ENCODE measurements at places on chromosomes 3 and 15. TPM values are rescaled to one million over a fixed set of nuclear protein-coding genes. Genes with fewer than 3 reads are reported as not detected.

- no peak for DNase-seq
Observed at GRCh38 chr15:52683580-52683979, 4.4 kb upstream of the ATOSA start.

- DNase-seq: no peak
Observed at GRCh38 chr3:123123716-123124616, 57.1 kb downstream of the PDIA5 start.

The RBMS3 gene
- 111 TPM for total RNA-seq

DNA sequence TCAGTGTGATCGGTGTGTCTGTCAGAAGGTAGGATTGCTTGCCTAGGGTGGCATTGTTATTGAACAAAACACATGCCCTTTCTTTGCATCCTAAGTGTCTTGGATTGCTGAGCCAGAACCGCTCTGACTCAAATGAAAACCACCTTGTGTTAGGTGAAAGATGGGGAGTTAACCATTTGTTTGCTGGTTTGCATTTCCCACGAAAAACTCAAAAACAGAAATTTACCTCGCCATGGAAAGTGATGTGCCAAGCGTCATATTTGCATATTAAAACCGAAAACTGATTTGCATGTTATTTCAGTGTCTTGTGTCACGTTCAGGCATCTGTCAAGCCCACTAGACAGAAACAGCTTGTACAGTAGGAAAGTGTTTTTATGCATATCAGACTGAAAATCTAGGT, 474.6 kb upstream of the TPRG1 start:
- DNase-seq: no peak

The NEK10 gene
- total RNA-seq: 5.0 TPM

DNA sequence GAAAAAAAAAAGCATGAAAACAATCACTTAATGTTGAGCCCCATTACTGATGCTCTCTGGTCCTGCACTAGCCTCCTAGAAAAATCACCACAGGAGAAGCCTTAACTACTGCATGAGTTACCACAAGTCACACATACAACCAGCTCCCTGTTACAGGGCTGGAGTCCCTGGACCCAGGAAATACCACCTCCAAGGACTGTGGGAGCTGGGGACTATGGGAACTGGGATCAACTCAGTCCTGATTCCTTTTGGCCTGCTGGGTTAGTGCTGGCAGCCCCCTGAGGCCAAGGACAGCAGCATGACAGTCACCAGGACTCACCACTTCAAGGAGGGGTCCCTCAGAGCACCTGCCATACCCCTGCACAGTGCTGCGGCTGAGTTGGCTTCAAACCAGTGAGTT, 559 bp downstream of the NR1I2 start:
- no peak for DNase-seq

- DNase-seq: no peak
Observed at GRCh38 chr15:68114356-68114755, 60.2 kb downstream of the PIAS1 start.

DNA sequence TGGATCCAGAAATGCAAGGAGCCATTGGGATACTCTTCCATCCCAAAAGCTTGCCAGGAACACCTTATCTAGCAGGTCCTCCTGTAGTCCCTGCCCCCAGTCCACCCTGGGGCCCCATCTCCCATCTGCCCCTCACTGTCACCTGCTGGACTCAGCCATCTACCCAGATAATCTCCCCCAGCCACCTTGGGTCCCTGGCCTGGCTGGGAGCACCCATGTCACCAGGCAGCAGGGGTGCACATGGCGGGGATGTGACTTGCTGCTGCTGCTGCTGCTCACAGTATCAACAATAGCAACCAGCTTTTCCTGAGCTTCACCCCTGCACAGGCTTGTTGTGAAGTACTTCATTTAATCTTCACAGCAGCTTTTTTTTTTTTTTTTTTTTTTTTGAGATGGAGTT, 12.6 kb downstream of the PTH1R start:
- DNase-seq: no peak

The JAGN1 gene
- total RNA-seq: 16.3 TPM

The MUC20 gene
- 2.5 TPM for total RNA-seq

- DNase-seq: no peak
Observed at GRCh38 chr3:172541945-172542488, 18.8 kb upstream of the TNFSF10 start.

- DNase-seq: no peak
Observed at GRCh38 chr3:72143322-72143721, 358.4 kb upstream of the PROK2 start.

DNA sequence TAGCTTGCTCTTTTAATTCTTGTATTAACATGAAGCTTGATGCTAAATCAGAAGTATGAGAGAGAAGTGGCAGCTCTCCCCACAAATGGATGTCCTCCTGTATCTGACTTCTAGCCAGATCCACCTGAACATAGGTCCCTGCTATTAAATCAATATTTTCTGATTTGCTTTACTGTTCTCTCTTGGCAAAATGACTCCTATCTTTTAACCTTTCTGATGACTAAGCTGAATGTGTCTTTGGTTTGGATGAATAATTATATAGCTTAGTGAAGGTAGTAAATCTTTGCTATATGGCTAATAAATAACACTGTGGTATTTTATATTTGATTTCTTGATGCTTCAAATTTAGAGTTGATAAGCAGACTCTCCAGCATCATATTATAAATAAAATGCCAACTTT, 28.3 kb upstream of the ARL14 start:
- DNase-seq: no peak

The GOLGA6L9 gene
- 3.7 TPM for total RNA-seq

The CGNL1 gene
- 23.5 TPM for total RNA-seq

The GRK7 gene
- total RNA-seq: 0.10 TPM

- DNase-seq: peak; percentile 38
Observed at GRCh38 chr3:14177580-14178246, 688 bp downstream of the XPC start.

DNA sequence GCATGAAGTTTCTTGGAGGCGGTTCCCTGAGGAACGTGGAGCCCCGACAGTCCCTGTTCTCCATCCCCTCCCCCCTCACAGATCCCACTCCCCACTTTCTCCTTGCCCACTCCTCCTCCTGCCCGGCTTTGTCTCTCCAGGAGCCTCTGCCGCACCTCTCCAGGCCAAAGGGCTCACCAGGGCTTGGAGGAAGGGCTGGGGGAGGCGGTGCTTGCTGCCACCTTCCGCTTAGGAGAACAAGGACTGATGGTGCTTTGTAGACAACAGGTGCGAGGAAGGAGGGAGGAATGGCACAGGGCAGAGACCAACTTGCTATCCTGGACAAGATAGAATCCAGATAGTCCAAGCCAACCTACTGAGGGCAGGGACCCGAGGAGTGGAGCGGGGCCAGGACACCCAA, 103.5 kb upstream of the SMAD3 start:
- DNase-seq: no peak

The CD80 gene
- 0.69 TPM for total RNA-seq

The WDR49 gene
- total RNA-seq: 0.49 TPM

DNA sequence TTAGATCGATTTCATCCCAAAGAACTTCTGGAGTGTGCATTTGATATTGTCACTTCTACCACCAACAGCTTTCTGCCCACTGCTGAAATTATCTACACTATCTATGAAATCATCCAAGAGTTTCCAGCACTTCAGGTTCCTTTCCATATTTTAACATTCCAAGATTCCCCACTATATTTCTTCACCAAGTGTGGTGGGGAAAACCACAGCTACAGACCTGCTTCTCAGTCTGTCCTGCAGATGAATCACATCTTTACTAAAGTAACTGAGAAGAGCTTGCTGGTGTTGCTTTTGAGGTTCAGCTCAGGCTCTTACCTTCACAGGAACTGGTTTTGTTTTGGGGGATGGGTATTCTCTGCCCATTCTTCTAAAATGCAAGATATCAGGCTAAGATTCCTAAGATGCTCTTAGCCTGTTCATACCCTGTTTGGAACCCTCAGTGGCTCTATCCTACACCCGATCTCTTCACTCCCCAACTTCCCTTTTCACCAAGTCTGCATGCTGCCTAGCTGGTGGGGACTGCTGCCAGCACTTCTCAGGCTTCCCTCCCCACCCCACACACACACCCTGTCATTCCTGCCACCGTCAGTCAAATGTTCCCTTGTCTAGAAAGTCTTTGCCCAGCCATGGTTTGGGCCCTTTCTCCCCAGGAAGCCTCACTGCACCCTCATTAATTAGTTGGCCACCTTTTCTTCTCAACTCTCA, 30.8 kb downstream of the SRP14 start:
- no peak for DNase-seq

- no peak for DNase-seq
Observed at GRCh38 chr3:120555657-120556509, 40.3 kb upstream of the NDUFB4 start.

- DNase-seq: no peak
Observed at GRCh38 chr3:114108137-114108536, 51.6 kb downstream of the QTRT2 start.

The SYNPR gene
- total RNA-seq: 0.20 TPM

The ZNF80 gene
- total RNA-seq: not detected

DNA sequence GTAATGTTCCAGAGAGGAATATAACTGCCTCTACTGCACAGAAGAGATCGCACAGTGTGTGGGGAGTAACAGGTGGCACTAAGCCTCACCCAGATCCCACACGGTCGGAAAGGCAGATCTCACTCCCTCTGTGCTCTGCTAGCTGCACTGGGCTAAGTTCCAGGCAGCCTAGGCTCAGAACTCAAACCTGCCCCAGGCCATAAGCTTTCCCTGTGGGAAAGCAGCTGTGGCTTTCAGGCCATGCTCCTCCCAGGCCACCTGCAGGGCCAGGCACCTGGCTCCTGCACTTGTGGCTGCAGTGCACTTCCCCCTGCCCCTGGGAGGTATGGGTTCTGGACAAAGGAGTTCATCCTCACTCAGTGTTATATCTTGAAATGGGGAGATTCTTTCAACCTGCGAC, 27.5 kb downstream of the PCCB start:
- no peak for DNase-seq

DNA sequence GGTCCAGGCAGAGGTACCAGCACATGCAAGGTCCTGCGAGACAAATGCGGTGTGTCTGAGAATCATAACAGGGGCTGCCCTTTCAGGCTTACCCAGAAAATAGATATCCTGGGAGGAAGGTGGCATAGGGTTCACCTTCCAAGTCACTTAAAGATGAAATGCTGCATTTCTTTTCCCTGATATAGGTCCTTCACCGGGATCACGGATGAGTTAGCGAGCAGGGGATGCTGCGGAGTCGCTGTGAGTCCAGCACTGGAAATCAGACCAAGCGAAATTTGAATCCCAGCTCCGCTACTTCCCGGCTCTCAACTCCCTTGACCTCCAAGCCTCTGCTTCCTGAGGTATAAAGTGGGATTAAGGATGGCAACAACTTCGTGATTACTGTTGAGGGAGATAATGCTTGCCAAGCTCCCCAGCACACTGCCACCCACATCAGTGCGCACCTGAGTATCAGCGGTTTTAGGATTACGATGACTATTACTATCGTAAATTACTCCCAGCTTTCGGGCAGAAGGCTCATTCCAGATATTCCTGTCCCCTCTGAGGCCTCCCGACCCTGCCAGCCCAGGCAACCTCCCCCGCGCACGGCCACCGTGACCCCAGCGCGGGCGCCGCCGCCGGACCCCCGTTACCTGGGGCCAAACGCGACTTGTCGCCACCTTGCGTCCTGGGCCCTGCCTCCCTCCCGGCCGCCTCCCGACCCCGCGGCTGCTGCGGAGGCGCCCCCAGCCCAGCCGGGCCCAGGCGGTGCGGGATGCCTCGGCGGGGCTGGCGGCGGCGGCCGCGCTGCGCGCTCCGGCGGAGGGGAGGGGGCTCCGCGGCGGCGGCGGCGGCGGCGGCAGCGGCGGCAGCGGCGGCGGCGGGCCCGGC, 589 bp upstream of the GPR27 start:
- DNase-seq: no peak

GRCh38 chr3:48402281-48402732, 27.6 kb downstream of the PLXNB1 start:
- DNase-seq: no peak

The UPK1B gene
- total RNA-seq: 0.59 TPM

GRCh38 chr15:94743668-94744067, 512.3 kb downstream of the MCTP2 start:
- DNase-seq: no peak

DNA sequence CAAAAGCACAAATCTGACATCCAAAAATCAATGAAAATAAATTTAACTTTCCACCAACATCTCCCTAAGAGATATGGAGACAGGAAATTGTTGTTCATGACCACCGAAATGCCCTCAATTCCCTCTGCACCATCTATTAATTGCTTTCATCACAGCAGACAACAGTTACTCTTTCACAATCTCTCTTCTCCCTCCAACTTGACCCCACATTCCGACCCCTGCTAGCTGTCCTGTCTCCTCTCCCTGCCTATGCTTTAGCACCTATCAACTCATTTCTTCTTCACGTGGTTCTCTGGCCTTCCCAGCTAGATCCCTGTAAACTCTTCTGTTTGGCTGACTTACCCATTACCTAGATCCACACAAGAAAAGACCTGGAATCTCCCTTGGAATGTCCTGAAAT, 173.9 kb upstream of the ADAMTS9 start:
- no peak for DNase-seq

DNA sequence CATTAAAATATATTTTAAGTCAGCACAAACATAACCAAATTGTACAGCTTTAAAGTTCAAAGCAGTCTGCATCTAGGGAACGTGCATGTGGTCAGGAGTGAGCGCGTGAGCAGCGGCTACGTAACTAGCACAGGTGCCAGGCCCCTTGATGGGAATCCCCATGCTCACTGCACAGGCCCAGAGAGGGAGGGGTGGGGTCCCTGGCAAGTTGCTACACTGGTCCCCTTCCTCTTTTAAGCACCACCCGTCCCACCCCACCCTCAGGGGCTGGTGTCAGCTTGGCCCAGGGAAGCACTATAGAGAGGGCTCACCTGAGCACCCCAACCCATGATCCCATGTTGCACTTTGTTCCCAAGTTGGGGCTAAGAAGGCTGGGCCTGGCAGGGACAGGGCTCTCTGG, 835 bp upstream of the GMPPB start:
- no peak for DNase-seq

- DNase-seq: no peak
Observed at GRCh38 chr3:99532246-99532645, 106.1 kb upstream of the COL8A1 start.

- no peak for DNase-seq
Observed at GRCh38 chr3:160472344-160472743, 22.8 kb upstream of the TRIM59 start.

GRCh38 chr15:33638453-33638852, 327.7 kb downstream of the RYR3 start:
- DNase-seq: no peak

GRCh38 chr15:64717735-64718495, 57.5 kb downstream of the RBPMS2 start:
- no peak for DNase-seq

- no peak for DNase-seq
Observed at GRCh38 chr15:90906181-90906849, 3.2 kb downstream of the MAN2A2 start.

GRCh38 chr3:29057326-29057725, 223.5 kb upstream of the RBMS3 start:
- no peak for DNase-seq

DNA sequence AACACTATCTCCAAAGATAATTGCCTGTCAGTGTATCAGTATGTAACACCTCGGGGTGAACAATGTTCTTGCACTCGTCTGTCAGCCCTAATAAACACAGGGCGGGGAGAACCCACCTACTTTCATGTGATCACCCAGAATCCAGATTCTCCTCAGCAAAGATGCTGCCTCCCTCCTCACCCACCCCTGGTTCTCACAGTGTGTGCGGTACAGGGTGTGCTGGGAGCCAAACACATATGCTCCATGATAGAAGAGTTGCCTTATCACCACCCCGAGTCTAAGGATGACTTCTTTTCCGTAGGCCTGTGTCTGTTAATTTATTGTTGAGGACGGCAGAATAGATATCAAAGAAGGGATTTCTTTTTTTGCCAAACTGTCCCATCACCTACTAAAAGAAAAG, 206.1 kb downstream of the TLE3 start:
- no peak for DNase-seq

Measured in skin of body (tissue), 3 donors.